ENCODE measurements at places on chromosomes 3 and 15.
A peak's percentile ranks its signal among the peaks of the same experiment; 100 is the strongest.

- no peak for DNase-seq
Observed at GRCh38 chr3:133994166-133994890, 35.4 kb downstream of the SLCO2A1 start.

GRCh38 chr3:167738037-167738436 lies 2.5 kb downstream of the SERPINI1 start:
- no peak for DNase-seq

GRCh38 chr3:144351011-144351410 lies 379.4 kb downstream of the DIPK2A start:
- DNase-seq: no peak

DNA sequence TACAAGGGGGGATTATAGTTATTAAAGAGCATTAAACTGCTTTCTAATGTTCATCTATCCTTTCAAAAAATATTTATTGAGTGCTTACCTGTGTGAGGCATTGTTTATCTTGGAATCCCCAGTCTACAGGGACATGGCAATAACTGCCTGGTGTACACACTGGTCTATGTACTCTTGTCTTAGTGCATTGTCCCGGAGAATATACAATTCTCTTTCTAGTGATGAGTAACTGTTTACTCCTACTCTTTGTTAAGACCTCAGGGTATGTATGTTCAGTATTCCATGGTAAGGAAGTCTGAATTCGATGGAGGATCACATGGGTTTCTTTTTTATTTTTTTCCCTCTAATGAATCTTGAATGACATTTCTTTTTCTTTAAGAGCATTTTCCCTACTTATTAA lies 772.4 kb upstream of the NR2F2 start:
- no peak for DNase-seq

- no peak for DNase-seq
Observed at GRCh38 chr3:134795746-134796280, 753 bp downstream of the EPHB1 start.

GRCh38 chr15:72375501-72375845 lies 341 bp downstream of the HEXA start:
- DNase-seq: peak; percentile 40

GRCh38 chr3:9659849-9660248 lies 10.5 kb downstream of the MTMR14 start:
- DNase-seq: no peak

- no peak for DNase-seq
Observed at GRCh38 chr3:171237009-171237385, 210.5 kb upstream of the SLC2A2 start.

DNA sequence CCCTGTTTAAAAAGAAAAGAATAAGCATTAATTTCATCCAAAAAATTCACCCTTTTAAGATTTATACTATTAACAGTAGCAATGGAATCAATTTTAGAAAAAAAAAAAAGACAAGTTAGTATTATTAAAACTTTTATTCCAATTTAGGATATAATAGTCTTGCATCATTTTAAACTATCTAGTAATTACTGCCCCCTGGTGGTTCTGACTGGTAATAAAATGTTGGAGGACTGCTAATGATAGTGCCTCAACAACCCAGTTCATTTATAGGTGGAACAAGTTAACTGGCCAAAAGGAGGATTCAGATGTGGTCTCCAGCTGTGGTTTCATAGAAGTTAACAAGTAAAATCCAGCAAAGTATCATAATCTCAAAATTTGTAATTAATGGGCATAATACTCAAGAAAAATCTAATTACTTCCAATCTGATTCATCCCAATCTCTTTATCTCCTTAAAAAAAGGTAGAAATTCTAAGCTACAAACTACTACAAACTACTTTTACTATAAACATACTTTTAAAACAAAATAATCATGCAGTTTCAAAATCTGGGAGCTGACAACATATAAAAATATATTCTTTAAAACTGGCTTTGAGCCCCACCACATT lies 30.7 kb upstream of the WDR49 start:
- DNase-seq: peak; percentile 10

DNA sequence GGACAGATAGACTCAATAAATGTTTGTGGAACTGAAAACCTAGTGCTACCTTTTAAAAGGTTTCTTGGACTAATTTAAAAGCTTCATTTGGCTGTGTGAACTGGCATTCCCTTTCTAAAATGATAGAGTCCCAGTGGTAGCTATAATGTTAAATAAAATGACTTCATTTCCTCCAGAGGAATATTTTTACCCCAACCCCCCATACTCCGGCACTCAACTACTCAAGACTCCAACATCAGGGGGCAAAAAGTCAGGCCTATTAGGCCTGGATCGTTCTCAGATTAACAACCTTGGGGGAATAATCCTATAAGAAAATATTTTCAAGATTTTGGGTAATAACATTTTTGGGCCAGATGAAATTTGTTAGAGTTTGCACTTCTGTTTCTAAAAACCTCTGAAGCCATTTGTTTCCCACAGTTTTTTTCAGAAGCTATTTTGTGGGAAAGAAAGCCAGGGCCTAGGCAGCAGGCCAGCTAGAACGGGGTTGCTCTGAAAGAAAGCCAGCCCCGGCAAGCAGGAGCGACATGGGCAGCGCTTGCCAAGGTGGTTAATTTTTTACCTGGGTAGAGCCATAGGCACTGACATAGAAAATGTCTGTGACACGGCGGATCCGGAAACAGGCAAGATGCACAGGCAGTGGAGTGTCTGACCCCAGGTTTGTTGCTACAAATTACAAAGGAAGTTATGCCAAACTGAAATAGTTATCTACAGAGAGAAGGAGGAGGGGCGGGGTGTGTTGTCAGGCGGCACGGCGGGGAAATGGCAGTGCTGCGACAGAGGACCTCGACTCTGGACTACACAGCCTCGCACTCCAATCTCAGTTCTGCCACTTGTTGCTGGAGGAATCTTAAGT lies 84.6 kb downstream of the MAGI1 start:
- no peak for DNase-seq

DNA sequence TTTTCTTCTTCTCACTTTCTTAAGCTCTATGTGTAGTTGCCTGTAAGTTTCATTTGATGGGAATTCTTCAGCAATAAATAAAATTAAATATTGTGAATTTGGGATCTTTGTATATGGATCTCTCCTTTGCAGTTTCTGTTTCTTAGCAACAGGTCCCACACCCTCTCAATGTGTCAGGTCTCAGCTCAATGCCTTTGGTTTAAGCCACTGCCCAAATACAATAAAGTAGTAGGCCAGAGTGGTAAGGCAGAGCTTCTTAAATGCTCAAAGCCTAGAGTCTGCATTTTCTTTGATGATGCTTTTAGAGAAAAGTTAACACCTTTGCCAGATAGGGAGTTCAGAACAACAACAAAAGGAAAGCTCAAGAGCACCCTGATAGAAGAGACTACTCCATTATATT lies 343.7 kb downstream of the NSUN3 start:
- DNase-seq: no peak

DNA sequence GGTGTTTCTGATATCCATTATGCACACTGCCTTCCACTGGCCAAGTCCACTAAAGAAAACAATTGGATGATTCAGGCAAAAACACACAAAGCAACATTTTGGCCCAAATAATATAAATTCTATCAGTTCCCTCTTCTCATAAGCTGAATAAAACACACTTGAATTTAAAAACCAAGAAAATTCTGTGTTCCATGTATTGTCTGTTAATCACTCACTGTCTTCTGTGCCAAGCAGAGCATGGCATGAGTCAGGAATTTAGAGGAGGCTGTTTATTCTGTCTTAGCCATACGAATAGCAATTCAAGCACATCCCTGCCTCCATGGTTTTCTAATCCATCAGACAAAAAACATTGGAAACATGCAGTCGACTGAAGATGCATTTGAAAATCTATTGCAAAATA lies 215.6 kb upstream of the UMPS start:
- no peak for DNase-seq

- no peak for DNase-seq
Observed at GRCh38 chr3:8563597-8563996, 62.0 kb downstream of the LMCD1 start.

DNA sequence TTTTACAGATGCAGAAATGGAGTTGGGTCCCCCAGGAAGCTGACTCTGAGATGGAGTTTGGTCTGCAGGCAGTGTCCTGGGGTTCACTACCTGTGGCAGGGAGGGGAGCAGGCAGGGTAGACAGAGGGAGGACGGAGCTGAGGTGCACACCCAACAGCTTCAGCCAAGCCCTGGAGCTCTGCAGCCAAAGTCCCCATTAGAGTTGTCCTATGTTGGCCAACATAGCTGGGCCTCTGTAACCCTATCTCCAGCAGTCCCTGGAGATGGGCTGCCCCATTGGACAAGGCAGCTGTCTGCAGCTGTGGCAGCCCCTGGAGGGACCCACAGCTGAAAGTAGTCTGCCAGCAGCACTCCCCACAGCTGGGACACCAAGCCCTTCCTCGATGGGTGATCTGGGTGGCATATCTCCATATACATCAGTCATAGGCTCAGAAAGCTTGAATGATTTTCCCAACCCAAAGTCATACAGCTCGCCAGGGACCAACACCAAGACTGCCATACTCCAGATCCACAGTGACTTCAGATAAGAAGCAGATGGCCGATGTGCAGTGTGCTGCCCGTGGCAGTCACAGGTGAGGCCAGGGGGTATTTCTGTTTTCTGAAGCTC lies 31.9 kb downstream of the STARD5 start:
- no peak for DNase-seq

- no peak for DNase-seq
Observed at GRCh38 chr3:192905980-192906678, 11.5 kb downstream of the MB21D2 start.

DNA sequence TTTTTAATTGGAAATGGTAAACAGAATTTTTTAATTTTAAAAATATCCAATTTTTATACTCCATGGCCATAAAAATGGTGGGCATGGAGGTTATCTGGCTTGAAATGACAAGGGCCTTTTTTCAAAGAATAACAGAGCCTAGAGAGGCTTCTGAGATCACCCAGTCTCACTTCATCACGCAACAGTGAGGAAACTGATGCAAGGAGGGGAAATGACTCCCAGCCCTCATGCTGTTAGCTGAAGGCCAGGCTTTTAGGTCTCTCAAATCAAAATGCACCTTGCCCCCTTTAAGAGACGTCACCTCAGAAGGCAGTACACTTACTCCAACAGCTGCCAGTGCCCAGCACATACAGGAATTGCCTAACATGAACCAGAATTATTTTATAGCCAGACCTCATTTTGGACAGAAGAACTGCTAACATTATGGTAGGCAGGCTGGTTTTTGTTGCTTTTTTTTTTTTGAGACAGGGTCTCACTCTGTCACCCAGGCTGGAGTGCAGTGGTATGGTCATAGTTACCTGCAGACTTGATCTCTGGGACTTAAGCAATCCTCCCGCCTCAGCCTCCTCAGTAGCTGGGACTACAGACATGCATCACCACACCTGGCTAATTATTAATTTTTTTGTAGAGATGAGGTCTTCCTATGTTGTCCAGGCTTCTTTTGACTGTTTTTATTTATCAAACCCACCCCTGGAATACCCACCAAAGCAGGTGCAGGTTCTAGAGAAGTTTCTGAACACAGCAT lies 9.1 kb downstream of the RAB43 start:
- no peak for DNase-seq

DNA sequence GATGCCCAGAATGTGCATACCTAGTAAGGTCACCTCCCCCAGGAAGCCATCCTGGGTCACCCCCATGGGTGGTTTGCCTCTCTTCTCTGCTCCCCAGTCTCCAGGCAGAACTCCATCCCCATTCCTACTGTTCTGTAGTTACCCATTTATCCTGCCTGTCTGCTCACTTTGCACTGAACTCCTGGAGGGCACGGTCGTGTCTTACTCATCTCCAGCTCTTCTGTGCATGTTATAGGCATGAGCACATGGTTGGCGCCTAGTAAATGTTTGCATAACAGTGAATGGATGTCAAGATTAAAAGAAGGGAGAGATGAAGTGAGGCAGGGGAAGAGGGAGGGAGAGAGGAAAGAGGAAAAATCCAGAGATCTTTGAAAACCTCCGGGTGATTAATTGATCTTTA lies 208.4 kb upstream of the TRIM42 start:
- no peak for DNase-seq

All from activated CD4-positive, alpha-beta T cell treated with anti-CD3 and anti-CD28 coated beads, Interleukin-2, amount 50 U/mL, for 4 hours (primary cell).